ENCODE measurements at places on chromosomes 12 and 14. TPM values are rescaled to one million over a fixed set of nuclear protein-coding genes. Genes with fewer than 3 reads are reported as not detected.

GRCh38 chr12:48423171-48423570, 49.2 kb upstream of the ANP32D start:
- H3K27me3 ChIP-seq = no peaks in the 10 kb centered on the region
- H3K36me3 ChIP-seq = no peaks in the 10 kb centered on the region
- DNase-seq = no peak
- no peaks in the 10 kb centered on the region for H3K4me1 ChIP-seq
- no peak overlapping the region for H3K4me3 ChIP-seq
- no peak overlapping the region for H3K27ac ChIP-seq

DNA sequence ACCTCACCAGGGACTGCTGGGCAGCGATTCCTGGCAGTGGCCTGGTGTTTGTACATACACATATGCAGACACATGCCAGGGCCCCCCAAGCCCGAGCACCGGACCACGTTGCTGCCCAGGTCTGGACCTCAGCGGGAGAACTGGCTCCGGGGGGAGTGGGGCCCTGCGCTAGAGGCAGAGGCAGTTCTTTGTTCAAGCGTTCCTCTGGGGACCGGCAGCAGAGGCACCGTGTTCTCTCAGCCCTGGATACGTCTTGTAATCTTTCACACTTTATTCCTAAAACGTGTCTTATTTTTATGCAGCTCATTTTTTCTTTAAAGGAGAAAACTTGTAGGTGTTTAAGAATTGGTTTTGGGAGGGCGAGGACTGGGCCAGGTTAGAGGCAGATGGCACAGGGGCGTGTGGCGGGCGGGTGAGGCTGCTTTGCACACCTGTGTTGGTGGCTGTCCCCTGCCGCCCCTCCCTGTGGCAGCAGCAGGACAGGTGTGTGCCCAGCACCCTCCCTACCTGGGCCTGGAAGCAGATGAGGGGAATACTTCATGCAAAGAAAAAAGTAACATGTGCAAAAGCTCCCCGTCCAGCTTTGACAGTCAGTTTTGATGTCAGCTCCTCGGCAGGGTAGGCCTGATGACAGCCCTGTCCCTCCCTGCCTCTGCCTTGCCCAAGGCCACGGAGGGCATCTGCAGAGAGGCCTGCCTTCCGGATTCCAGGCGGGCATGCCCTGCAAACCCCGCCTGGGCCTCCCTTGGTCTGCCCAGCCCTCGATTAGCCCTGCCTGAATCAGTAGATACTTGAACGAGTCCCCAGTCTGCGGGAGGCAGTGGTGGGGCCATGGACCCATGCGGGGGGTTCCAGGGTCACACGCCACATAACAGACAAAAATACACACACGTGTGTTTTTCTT, 7.0 kb upstream of the PUS1 start:
- H3K27ac ChIP-seq = no peak overlapping the region
- H3K4me1 ChIP-seq = peaks cover 21% of the 10 kb centered on the region
- H3K4me3 ChIP-seq = no peak overlapping the region
- no peak for DNase-seq
- H3K36me3 ChIP-seq = no peaks in the 10 kb centered on the region

DNA sequence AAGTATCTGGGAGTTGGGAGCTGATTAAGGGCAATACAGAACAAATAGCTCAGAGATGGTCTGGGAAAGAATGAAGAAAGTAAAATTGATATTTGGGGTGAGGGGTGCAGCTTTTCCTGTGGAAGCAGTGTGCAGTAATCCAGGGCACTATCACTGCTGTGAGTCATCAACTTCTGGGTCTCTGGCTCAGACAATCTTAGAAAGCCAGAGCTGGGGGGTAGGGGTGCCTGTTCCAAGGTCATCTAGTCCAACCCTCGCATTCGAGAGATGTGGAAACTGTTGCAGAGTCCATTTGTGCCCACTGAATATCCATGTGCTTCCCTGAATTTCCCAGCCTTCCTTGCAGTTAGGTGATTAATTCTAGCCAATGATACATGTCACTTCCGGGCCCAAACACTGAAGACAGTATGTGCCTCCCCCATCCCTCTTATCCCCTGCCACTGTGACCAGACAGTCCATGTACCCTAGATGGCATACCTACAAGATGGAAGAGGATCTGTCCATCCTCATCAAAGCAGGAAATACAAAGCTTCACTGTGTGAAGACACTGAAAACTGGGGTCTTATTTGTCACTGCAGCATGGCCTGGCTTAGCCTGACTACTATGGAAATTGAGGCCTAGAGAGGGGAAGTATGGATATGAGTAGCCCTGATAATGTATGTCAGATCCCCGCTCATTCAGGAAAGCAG, 51.9 kb downstream of the ZFP36L1 start:
- no peak for DNase-seq
- no peak overlapping the region for H3K27ac ChIP-seq
- H3K36me3 ChIP-seq = no peaks in the 10 kb centered on the region
- H3K4me1 ChIP-seq = peaks cover 13% of the 10 kb centered on the region
- no peaks in the 10 kb centered on the region for H3K27me3 ChIP-seq

GRCh38 chr12:94001691-94002090, 146.7 kb upstream of the PLXNC1 start:
- no peak overlapping the region for H3K4me3 ChIP-seq
- no peak for DNase-seq
- H3K27me3 ChIP-seq = no peaks in the 10 kb centered on the region
- H3K36me3 ChIP-seq = no peaks in the 10 kb centered on the region
- H3K27ac ChIP-seq = no peak overlapping the region

- no peak overlapping the region for H3K4me3 ChIP-seq
- peaks cover 7% of the 10 kb centered on the region for H3K36me3 ChIP-seq
- H3K27ac ChIP-seq = no peak overlapping the region
- H3K27me3 ChIP-seq = no peaks in the 10 kb centered on the region
Observed at GRCh38 chr14:21350539-21350938, 33.3 kb downstream of the SUPT16H start.

GRCh38 chr14:56803816-56804535, 6.3 kb downstream of the OTX2 start:
- no peak for DNase-seq
- H3K4me3 ChIP-seq = no peak overlapping the region
- H3K36me3 ChIP-seq = no peaks in the 10 kb centered on the region
- no peak overlapping the region for H3K27ac ChIP-seq

- H3K4me1 ChIP-seq = no peaks in the 10 kb centered on the region
- H3K36me3 ChIP-seq = no peaks in the 10 kb centered on the region
- no peak overlapping the region for H3K27ac ChIP-seq
- peaks cover 1% of the 10 kb centered on the region for H3K27me3 ChIP-seq
Observed at GRCh38 chr12:54040148-54040494, 7.3 kb downstream of the HOXC5 start.

GRCh38 chr14:89011355-89012281, 187.2 kb downstream of the TTC8 start:
- H3K4me1 ChIP-seq = no peaks in the 10 kb centered on the region
- no peaks in the 10 kb centered on the region for H3K36me3 ChIP-seq
- H3K27ac ChIP-seq = no peak overlapping the region

DNA sequence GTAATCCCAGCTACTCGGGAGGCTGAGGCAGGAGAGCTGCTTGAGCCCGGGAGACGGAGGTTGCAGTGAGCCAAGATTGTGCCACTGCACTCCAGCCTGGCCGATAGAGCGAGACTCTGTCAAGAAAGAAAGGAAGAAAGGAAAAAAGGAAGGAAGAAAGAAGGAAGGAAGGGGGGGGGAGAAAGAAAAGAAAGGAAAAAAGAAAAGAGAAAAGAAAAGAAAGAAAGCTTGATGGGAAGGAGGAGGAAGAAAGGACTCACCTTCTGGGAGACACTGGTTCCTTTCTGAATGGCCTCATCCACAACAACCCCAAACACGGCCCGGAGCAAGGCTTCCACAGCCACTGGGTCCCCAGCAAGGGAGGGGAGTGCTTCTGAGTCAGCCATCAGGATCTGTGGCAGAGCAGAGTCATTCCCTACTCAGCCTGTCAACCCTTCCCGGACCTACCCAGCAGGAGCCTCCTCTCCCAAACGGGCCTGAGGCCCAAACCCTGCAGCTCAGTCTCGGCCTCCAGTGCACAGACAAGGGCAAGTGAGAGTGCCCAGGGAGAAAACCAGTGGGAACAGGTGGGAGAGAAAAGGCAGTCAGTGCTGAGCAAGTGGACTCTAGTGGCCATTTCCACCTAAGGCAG, 7.3 kb upstream of the ZNF740 start:
- peaks cover 1% of the 10 kb centered on the region for H3K36me3 ChIP-seq
- no peaks in the 10 kb centered on the region for H3K27me3 ChIP-seq
- no peak for DNase-seq
- peaks cover 11% of the 10 kb centered on the region for H3K4me1 ChIP-seq
- H3K27ac ChIP-seq = no peak overlapping the region
- no peak overlapping the region for H3K4me3 ChIP-seq

DNA sequence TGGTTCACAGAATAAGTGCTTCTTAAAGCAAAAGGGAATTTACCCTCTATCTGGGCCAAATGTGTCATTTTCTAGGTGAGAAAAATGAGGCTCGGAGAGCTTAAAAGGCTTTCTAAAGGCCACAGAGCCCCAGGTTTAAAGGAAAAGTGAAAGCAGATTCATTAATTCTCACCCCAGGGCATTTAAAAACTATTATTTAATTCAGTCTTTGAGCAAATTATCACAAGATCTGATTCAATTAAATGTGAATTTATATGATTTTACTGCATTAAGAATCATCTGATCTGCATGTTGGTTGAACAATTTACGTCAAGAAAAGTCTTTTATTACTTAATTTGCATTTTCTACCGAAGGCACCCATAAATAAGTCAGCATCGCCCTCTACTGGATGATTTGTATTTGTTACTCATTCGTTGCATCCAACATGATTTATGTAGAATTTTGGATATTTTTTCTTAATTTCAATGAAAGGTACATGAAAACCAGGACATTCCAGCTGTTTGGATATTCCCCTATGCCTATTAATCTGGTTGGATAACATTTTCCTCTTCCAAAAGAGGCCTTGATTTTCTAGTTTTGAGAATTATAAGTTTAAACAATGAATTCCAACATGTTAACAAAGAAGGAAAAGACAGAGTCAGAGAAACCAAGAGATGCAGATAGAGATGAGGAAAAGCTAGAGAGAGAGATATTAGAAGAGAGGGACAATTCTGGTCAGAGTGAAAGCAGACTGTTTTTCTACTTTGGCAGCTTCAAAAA, 19.1 kb upstream of the DHRS7 start:
- no peak for DNase-seq
- H3K27me3 ChIP-seq = no peaks in the 10 kb centered on the region
- no peaks in the 10 kb centered on the region for H3K36me3 ChIP-seq
- peak overlapping the region; percentile 43 for H3K4me3 ChIP-seq
- peak overlapping the region; percentile 72 for H3K27ac ChIP-seq

DNA sequence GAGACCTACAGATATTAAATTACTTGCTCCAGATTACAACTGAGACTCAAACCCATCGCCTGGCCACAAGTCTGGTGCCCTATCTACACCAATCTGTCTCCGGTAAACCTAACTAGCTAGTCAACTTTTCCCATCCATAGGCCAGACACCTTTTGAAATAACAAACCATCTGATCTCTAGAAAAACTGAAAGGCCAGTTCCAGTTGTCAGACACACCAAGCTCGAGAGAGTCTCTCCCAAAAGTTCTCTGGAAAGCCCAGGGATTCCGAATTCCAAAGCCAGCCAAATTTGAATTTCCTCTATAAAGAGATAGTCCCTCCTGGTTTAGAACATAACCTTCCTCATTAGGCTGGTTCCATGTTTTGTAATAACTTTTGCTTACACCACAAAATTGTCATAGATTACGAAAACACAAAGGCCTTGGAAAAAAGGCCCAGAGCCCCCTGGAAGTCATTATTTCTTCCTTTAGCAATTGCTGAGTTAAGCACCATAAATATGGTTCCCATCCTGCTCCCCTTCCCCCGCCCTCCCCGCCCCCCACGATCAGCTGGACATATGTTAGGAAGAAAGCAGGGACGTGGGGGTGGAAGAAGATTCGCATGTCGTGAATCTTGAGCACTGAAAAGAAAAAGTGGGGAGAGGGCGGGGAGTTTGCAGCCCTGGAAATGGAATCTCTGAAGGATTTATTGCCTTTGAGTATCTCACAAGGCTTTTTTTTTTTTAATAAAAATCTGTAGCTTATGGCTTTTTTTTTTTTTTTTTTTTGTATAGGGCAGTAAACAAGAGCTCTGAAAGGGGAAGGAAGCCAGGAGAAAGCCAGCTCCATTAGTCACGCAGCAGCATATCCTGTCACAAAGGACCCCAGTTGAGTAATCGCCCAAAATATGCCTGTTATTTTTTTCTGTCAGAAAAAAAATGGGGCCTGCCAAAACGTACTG, 110.4 kb downstream of the ZFP36L1 start:
- peak overlapping the region; percentile 49 for H3K27ac ChIP-seq
- peaks cover 38% of the 10 kb centered on the region for H3K4me1 ChIP-seq
- no peaks in the 10 kb centered on the region for H3K27me3 ChIP-seq
- DNase-seq = peak; percentile 48

- H3K36me3 ChIP-seq = no peaks in the 10 kb centered on the region
- DNase-seq = no peak
- no peaks in the 10 kb centered on the region for H3K4me1 ChIP-seq
- H3K27me3 ChIP-seq = no peaks in the 10 kb centered on the region
Observed at GRCh38 chr14:58824796-58825195, 187.0 kb downstream of the DACT1 start.

DNA sequence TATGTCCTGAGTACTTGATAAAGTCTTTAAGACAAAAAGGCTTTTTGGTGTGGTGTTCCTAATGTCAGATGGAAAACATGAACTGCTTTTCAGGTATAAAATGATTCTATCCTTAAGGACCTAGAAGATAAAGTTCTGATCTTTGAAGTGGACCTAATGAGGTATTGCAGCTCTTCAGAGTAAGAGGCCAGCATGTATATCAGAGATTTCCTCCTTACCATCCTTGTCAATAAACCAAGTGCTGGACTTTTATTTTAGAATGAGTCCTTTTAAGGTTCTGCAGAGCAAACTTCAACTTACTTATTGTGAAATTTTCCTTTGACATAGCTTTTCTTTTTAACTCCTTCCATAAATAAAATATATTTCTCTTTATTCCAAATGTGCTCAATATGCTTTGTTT, 50.1 kb downstream of the UNC79 start:
- H3K27me3 ChIP-seq = no peaks in the 10 kb centered on the region
- no peak overlapping the region for H3K27ac ChIP-seq
- DNase-seq = no peak
- H3K4me3 ChIP-seq = no peak overlapping the region

Gene NANOG
- polyA plus RNA-seq = not detected

Gene ACVR1B
- polyA plus RNA-seq = not detected

Gene CEP128
- polyA plus RNA-seq = 5.6 TPM

Gene PKP2
- polyA plus RNA-seq = 0.05 TPM

Gene PMEL
- polyA plus RNA-seq = 1.5 TPM

Gene LTBP2
- polyA plus RNA-seq = 0.08 TPM

Gene COX8C
- polyA plus RNA-seq = not detected
